ENCODE measurements at places on chromosomes 2 and 18.

- no peak for DNase-seq
Measured at GRCh38 chr18:75489493-75490190, 62.1 kb upstream of the SMIM21 start.

GRCh38 chr2:157751462-157752058 is 122.9 kb upstream of the ACVR1C start:
- DNase-seq = peak; percentile 42

- DNase-seq = no peak
Measured at GRCh38 chr2:226849349-226849748, 13.5 kb downstream of the RHBDD1 start.

- DNase-seq = no peak
Measured at GRCh38 chr2:172288603-172289002, 138.8 kb upstream of the ITGA6 start.

DNA sequence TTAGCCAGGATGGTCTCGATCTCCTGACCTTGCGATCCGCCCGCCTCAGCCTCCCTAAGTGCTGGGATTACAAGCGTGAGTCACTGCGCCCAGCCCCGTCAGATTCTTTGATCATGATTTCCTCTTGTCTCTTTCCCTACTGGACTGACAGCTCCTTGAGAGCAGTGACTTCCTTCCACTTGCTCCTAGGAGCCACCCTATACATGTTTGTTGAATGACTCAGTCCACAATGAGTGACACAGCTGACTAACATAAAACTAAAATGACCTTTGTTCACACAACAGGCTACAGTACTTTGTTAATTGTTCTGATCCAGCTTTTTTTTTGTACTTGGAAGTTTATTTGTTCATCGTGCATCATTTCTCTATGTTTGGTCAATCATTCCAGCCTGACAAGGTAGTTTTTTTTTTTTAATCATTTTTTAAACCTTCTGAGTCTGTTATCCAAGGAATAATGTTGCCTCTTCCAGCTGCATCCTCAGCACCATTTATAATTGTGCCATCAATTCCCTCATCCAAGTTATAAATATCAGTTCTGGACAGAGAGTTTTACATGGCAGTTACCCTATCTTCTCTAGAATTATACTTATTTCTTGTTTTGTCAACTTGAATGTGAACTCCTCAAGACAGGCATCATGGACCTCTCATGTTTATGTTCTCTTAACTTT is 42.9 kb upstream of the TUBA3E start:
- peak; percentile 21 for DNase-seq

DNA sequence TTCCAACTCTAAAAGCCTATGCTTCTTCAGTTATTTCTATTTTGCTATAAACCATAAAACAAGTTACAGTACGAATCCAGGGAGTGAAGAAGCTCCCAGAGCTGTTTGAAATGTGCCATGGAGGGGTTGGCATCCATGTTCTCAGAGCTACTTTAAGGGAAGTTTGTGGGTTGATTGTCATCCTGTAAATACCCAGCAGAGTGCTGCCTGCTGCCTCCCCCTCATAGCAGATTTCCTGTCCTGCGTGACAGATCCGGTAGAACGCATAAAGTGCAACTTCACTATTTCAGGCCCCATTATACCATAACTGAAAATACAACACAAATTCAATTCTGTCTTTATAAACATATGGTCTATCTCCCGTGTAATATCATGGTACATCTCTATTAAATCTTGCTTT is 114.4 kb downstream of the CTNNA2 start:
- DNase-seq = no peak

DNA sequence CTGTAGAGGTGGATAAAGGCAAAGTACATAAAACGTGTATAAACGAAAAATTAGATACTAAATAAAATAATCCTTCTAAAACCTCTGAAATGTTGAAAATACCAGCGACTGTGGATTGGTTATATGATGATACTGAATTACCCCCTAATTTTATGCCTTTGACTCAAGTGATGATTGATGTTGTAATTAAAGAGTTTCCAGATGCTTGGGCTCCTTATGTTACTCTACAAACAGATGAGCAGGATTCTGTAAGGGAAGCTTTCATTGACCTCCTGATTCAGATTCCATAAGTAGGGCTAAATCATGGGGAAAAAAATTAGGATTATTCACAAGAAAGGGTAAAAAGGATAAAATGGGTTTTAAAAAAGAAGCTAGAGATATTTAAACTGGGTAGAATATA is 418.2 kb upstream of the SLC39A10 start:
- no peak for DNase-seq

DNA sequence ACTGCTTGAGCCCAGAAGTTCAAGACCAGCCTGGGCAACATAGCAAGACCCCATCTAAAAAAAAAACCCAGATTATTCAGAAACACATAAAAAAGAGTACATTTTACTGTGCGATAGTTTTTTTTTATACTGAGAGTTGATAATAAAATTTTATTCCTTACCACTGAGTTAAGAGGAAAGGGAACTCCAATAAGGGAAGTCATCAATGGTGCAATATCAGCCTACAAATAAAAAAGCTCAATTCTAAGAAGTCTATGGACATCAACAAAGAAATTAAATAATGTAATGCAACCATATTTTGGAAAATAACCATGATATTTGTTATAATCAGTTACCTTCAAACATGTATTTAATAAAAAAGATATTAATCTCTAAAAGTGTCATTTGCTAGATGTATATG is 46.6 kb downstream of the PIGN start:
- DNase-seq = no peak

- peak; percentile 88 for DNase-seq
Measured at GRCh38 chr18:74994502-74995418, 214.2 kb downstream of the PTGR3 start.

- no peak for DNase-seq
Measured at GRCh38 chr2:207385903-207386302, 143.9 kb upstream of the CREB1 start.

DNA sequence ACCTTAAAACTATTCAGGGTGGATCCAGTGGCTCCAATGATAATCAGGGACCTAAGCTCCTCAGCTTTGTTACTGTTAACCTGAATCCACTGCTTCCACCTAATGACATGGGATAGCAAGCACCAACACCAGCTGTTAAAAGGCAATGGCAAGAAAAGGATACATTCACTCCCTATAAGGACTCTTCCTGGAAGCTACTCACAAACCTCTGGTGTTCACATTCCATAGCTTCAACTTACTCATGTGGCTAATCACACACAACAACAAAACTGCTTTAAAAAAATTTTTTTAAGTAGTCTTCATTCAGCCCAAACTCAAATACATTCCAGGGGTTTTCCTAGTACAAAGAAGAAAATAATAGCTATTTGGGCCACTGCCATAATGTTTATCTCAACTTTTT is 24.5 kb downstream of the ROCK2 start:
- no peak for DNase-seq

GRCh38 chr2:12776521-12776961 is 59.8 kb downstream of the TRIB2 start:
- no peak for DNase-seq

GRCh38 chr2:156492979-156493378 is 56.8 kb downstream of the GPD2 start:
- no peak for DNase-seq

GRCh38 chr18:1526991-1527390 is 622.3 kb downstream of the ADCYAP1 start:
- no peak for DNase-seq

DNA sequence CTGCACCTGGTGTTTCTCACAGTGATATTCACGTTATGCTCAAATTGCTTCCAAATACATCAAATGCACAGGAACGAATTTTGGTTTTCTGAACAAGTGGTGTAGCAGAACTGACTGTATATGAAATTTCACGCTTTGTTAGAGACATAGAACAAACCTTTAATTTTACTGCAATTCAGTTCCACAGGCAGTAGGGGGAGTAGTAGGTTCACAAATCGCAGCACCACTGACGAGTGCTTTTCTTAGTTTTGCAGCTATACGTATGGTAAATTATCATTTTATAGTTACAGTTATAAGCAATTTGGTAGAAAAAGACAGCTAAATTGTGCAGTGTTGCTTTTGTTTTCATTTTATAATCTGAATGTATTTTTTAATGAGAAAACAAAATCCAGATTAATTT is 113.3 kb downstream of the KIAA1328 start:
- peak; percentile 56 for DNase-seq

DNA sequence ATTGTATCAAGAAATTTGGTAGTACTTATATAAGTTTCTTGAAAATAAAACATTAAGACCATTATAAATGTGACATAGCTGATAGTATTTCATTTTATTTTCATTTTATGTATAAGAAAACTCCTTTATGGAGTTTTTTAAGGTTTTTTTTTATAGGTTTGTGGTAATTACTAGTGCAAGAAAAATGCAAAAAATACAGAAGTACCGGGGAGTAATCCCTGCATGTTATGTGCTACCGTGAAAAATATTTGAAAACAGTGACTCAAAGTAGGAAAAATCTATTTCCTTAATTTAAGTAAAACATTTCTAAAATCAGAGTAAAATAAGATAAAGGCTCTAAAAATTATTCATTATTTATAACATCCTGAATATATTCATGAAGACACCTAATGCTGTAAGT is 21.6 kb downstream of the ZSWIM2 start:
- DNase-seq = no peak

GRCh38 chr2:230011617-230012016 is 57.1 kb downstream of the SLC16A14 start:
- no peak for DNase-seq

GRCh38 chr18:31946305-31947046 is 3.5 kb upstream of the TRAPPC8 start:
- no peak for DNase-seq

DNA sequence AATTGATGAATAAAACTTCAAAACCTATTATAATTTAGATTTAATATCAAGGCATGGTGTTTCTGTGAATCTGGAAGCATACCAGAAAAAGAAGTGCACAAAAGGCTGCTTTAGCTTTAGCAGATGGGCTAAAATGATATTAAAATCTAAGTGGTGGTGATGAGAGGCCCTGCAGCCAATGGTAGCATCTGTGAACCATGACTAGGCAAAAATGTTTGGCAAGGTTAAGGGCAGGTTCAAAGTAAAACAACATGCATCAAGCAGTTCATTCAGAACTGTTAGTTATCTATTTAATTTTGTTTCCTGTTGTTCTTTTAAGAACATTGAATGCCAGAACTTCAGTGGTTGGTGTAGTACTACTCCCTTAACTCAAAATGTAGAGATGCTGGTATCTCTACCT is 1736.9 kb upstream of the CELF4 start:
- DNase-seq = no peak

DNA sequence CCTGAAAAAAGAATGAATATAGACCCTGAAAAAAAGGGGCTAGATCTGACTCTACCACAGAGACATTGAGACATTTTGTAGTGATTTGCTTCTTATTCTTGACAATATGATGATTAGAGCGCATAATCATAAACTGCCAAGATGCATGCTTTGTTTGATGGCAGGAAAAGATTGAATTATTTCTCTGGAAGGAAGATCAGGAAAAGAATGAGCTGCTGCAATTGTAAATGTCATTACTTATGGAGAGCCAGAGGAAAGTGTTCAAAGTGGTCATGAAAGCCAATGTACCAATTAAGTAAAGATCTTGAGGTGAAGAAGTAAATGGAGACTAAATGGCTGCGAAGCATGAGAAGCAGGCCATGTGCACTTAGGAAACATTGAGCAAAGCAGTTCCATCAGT is 126.4 kb upstream of the NXPH2 start:
- no peak for DNase-seq

DNA sequence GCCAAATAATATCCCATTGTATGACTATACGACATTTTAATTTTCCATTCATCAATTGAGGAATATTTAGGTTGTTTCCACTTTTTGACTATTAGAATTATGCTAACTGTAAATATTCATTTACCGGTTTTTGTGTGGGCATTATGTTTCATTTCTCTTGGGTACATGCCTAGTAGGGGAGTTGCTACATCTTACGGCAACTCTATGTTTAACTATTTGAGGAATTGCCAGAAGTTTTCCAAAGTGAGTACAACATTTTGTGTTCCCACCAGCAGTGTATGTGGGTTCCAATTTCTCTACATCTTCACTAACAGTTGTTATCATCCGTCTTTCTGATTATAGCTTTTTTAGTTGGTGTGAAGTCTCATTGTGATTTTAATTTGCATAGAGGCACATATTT is 1.6 kb upstream of the KDSR start:
- DNase-seq = no peak

GRCh38 chr2:130951018-130951417 is 114.3 kb downstream of the ARHGEF4 start:
- no peak for DNase-seq

- no peak for DNase-seq
Measured at GRCh38 chr2:174826051-174826450, 61.8 kb upstream of the CHRNA1 start.

DNA sequence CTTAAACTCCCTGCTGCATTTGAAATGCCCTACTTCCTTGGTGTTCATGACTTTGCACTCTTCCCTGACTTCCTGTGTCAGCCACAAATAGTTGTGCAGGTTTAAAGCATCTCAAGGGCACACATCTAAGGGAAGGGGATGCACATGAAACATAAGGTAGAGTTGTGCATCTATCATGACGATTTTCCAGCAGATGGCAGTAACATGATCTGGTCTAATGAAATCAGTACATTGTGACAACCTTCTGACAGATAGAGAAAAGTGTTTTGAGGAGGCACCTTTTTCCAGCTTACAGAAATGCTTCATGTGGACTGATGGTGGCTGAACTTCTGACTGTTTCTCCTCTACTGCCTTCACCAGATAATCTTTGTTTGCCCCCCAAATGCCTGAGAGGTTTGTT is 238.9 kb downstream of the XIRP2 start:
- DNase-seq = peak; percentile 40

DNA sequence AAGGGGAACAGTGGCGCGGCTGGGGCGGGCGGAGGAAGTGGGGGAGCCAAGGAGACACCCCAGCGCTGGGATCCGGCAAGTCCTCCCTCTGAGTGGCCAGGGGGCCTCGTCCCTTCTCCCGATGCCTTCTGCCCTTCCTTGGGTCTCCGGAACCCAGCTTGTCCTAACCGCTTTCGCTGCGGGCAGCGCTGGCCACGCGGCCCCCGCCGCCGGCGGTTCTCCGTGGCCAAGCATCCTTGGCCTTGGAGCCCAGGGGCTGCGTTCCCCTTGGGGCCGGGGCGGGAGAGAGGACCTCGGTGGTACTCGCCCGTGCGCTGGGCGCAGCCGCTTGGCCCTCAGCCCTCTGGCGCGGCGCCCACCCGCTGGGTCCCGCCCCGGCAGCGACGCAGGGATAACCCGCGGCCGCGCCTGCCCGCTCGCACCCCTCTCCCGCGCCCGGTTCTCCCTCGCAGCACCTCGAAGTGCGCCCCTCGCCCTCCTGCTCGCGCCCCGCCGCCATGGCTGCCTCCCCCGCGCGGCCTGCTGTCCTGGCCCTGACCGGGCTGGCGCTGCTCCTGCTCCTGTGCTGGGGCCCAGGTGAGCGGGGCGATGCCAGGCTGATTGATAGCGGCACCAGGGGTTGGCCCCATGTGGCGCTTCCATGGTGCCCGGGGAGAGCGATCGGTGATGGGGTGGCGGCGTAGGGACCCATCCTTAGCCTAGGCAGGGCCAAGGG is 128.7 kb downstream of the UXS1 start:
- DNase-seq = no peak

- no peak for DNase-seq
Measured at GRCh38 chr18:13284330-13285027, 65.9 kb downstream of the LDLRAD4 start.

Measured in A673 (cell line).